ENCODE measurements at places on chromosomes 5 and 9.
A peak's percentile ranks its signal among the peaks of the same experiment; 100 is the strongest.

GRCh38 chr5:176810081-176810597, at the start of gene UNC5A:
Gene UNC5A, plus strand, starts transcription at chr5:176810559. Its CDS starts 192 bp downstream, at chr5:176810751.
- DNase-seq = peak; percentile 48

- DNase-seq = no peak
These were observed 76.6 kb downstream of the PPIC start for GRCh38 chr5:122959740-122960445.

- DNase-seq = no peak
These were observed 210.1 kb upstream of the TBCA start for GRCh38 chr5:77986261-77986660.

- DNase-seq = no peak
These were observed at the start of gene SYK for GRCh38 chr9:90801241-90801972. Gene SYK, plus strand, starts transcription at chr9:90801819. Its CDS starts 42,080 bp downstream, at chr9:90843899.

- no peak for DNase-seq
These were observed 2055.2 kb downstream of the MAT2B start for GRCh38 chr5:165560648-165561047.

DNA sequence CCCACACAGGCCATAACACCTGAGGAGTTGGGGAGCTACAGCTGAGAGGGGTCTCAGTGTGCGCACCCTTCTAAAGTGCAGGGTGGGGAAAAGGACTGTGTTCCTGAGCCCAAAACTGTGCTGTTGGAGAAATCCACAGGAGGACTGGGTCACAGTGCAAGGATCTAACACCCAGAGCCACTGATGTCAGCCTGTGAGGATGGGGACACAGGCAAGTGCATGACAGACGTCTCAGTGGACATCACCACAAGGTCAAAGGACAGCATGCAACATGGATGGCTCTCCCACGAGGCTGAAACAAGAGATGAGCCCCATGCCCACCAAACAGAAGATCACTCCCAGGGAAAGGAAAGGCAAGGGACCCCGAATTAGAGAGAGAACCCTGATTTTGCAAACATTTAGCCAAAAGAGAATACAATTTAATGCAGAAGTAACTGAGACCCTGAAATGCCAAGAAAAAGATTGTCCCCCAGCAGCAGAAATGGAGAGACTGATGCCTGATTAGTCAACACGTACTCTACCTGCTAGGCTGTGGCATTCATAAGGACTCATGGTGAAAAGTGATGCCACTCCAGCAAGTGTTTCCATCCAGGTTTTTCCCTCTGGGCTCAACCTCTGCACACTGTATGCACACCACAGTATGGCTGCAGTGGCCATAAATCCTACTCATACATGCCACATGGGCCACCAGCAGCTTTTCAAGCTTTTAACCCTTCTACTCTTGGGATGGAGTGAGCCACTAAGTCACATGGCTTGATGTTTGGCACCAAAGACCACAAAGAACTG, 14.2 kb downstream of the KLF9 start:
- DNase-seq = no peak

DNA sequence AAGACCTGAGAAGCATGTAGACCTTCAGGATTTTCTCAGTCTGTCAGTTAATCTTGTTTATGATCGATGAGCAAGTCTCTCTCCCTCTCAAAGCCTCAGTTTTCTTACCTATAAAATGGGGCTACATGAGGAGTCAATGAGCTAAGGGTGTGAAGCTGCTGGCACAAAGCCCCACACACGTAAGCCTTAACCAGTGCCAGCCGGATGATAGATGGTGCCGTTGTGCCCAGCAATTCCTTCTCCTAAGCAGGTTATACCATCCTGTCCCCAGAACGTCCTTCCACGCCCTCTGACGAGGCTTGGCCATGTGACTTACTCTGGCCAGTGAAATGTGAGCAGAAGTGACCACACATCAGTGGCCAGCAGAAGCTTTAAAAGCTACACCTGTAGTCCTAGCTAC, 179.0 kb downstream of the C9orf50 start:
- no peak for DNase-seq

- peak; percentile 67 for DNase-seq
These were observed 453 bp downstream of the PTRH1 start for GRCh38 chr9:127714951-127715469.

DNA sequence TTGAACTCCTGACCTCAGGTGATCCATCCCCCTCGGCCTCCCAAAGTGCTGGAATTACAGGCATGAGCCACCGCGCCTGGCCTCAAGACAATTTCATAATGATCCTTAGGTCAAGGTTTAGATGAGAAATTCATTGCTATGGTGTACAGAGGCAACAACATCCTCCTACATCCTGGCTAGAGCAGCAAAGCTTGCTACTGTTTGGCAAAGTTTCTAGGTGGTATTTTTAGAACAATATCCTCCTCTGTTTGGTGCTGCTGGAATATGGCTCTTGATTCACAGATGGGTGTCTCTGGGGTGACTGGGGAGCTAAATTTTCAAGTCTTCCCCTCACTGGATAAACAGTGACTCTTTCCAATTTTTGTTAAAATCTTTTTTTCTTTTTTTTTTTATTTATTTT, 30.6 kb downstream of the CRHBP start:
- DNase-seq = no peak

GRCh38 chr5:177327539-177328522, 16.1 kb upstream of the MXD3 start:
- no peak for DNase-seq

- DNase-seq = no peak
These were observed 668.1 kb upstream of the WWC1 start for GRCh38 chr5:167623354-167623753.

GRCh38 chr9:4830699-4831098, 38.0 kb downstream of the RCL1 start:
- no peak for DNase-seq

- no peak for DNase-seq
These were observed 930.3 kb upstream of the C9orf72 start for GRCh38 chr9:28503573-28503972.

DNA sequence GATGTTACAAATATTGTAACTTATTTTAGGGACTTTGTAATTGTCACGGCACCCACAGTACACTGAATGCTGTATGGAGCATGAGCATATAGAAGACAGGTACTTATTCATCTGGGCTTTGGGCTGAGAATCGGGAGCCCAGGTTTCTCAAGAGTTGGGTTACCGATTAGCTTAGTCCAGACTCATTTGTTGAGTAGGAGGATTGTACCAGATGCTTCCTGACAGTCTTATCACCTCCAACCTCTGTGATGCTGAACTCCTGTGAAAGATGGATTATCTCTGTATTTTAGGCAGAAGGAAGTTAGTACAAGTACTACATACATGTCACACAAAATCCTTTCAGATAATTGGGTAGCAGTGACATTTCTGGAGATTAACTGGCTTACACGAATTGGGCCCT, 79.2 kb downstream of the SV2C start:
- DNase-seq = no peak

DNA sequence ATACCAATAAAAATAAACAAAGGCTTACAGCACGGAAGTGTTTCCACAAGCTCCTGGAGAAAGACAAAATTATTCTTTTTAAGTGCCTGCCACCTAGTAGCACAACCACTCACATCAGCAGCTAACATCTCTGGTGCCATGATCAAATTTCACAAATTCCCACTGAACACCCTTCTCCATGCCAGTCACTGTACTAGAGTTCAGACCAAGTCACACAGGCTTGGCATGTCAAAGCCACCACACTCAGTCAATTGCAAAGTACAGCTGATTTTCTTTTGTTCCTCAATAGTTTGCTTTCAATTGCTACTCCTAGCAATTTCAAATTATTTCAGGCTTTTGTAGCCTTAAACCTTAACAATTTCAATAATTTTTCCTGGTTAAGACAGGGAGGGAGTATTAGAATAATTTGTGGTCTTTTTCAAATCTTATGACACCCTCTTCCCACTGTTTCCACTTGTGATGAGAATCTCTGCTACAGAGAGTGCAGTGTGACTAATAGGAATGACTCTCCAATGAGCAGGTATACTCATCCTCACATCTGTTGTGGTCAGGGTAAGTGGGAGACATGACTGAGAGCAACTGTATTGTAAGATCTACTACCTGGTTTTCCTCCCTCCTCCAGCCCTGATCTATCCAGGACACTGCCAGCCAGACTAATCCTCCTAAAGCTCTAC, 46.2 kb downstream of the RNF145 start:
- no peak for DNase-seq

DNA sequence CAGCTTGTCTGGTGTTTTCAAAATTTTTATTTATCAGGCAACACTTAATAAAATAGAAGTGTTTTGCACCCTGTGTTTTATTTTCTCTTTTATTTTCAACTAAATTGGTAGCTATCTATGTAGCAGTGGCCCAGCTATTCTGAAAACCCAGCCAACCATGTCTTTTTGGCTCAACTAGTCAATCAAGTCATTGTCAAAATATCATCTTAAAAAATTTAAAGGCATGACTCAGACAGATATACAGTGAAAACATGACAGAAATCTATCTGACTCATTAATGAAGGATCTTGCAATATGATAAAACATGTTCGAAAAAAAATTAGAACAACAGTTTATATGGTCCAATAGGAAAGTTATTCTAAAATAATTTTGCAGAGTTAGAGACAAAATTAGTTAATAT, 75.1 kb downstream of the HSD17B4 start:
- DNase-seq = peak; percentile 22

DNA sequence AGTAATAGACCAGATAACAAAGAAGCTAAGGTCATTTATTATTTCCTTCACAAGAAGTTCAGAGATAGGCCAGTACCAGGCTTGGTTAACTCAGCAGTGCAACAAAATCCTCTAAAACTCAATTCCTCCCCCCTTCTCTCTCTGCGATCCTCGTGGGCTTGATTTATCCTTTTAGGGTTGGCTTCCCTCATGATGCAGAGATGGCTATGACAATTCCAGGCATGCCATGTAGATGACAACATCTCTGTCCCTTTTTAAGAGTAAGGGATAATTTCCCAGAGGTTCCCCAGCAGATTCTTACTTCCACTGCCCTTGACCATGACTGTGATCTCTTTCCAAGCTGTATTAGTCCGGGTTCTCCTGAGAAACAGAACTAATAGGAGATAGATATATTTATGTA, 28.7 kb upstream of the DAP start:
- no peak for DNase-seq

DNA sequence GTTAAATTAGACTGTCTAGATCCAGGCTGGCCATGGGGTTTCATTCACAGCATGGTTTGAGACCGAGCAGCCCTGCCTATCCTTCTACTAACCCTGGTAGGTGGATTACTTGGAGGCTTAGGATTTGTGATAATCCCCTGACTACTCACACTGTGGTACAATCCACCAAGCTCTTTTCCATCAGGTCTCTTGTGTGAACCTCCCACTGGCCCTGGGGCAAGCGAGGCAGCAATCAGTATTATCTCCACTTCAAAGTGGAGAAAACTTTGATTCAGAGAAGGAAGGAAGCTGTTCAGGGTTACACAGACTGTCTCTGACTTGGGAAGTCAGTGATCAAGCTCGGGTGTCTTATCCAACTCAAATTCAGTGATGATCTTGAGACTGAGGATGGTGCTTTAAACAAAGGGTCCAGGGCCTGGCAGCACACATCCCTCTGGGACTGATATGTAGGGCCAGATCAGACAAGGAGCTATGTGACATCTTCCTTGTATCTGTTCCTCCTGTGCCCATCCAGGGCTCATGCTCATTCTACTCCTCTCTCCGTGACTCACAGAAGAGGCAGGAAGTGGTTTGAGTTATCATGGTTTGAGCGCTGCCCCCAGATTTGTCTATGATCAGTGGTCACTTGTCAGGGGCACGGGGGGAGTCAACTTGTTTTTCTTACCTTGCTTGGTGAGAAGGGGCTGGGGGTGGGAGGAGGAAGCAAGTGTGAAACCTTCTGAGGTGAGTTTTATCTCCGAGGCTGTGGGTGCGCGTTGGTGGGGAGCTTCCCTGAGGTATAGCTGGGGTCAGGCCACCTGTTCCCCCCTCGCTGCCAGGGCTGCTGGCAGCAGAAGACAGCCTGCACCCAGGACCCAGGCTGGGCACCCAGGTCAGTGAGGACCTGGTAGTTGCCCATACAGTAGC, 48.6 kb downstream of the RGS3 start:
- peak; percentile 14 for DNase-seq

- no peak for DNase-seq
These were observed 361.3 kb upstream of the PTGER4 start for GRCh38 chr5:40318395-40318794.

DNA sequence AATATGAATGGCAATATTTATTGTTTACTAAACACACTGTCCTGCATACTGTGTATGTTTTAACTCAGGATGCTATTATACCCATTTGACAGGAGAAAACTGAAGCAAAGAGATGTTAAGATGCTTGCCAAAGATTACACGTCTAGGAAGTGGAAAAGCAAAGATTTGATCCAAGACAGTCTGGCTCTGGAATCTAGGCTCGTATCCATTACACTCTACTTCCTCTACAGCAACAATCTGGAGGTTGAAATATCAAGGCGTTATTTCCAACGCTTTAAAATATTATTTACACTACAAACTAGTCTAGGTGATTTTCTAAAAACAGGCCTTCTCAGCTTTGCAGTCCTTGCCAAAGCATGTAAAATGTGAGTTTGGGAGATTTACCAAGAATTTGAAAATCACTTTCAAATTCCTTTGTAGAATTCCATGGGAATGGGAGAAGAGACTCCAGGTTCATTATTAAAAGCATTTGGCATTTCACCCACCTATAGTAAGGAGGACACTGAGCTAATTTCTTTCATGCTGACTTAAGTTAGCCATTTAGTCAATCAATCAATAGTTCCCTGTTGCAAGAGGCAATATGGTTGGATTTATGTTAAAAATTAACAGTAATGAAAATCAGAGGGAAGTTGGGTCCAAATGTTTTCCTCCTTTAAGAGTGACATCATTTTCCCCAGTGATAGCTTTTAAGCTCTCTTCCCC, 356.3 kb upstream of the SMARCA2 start:
- DNase-seq = no peak

GRCh38 chr9:109923471-109923760, 143.4 kb downstream of the PALM2AKAP2 start:
- no peak for DNase-seq

- peak; percentile 59 for DNase-seq
These were observed 7.7 kb downstream of the FGFR4 start for GRCh38 chr5:177094224-177095087.

DNA sequence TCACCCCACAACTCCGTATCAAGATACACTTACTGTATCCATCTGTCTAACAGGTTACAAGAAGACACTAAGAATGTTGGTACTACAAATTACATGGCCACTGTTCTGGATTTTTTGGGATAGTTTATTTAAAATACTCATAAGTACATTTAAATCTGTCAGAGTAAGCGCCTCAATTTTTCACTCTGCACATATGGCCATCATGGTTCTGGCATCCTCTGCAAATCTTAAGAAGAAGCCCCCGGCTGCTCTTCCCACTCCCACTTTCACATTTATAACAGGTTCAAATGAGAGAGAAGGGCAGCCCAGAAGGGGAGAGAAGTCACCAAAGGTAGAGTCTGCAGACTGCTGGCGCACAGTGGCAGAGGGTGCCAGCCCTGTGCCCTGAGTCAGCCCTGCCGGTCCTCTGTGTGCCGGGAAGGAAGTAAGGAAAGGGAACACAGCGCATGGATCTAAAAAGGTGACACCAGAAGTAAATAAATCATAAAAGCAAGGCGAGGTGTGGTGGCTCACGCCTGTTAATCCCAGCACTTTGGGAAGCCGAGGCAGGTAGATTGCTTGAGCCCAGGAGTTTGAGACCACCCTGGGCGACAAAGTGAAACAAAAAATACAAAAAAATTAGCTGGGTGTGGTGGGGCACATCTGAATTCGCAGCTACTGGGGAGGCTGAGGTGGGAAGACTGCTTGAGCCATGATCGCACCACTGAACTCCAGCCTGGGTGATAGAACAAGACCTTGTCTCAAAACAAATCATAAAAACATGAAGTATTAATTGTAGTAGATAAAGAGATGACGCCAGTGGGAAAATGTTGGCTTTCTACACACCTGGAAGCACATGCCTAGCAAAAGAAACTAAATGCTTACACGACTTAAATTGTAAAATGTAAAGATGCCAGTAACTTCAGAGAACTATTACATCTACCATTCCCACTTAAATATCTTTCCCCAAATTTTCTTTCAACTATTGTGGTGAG, 30.0 kb downstream of the RNF130 start:
- DNase-seq = no peak

All from adipocyte (in vitro differentiated cells).